GM06990 (cell line): ENCODE measurements at places on chromosomes 11 and 22.

DNA sequence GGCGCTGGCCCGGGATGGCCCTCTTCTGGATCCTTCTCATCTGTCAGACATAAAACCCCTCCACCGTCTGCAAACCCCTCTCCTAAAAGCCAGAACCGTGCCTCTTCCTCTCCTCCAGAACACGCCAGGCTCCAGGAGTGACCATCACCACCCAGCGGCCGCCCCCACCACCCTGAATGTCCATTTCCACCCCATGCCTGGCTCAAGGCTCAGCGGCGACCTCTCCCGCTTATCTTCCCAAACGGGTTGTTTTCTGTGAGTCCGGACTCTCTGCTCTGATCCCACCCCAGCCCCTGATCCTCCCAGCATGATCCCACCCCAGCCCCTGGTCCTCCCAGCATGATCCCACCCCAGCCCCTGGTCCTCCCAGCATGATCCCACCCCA, 37.6 kb downstream of the CELSR1 start:
- no peak for DNase-seq

GRCh38 chr11:116344601-116345000, 428.2 kb downstream of the BUD13 start:
- no peak for DNase-seq

DNA sequence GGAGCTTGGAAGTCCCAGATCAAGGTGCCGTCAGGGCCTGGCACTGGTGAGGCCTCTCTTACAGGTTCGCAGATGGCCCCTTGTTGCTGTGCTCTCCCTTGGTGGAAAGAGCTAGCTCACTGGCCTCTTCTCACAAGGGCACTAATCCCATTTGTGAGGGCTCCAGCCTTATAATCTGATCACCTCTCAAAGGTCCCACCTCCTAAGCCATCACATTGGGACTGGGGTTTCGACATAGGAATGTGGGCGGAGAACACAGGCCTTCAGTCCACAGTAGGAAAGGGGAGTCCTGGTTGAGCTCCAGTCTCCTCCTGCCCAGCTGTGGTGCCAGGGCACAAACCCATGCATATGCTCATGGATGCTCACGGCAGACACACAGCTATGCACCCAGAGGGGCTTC, 14.0 kb upstream of the LRRC32 start:
- no peak for DNase-seq

DNA sequence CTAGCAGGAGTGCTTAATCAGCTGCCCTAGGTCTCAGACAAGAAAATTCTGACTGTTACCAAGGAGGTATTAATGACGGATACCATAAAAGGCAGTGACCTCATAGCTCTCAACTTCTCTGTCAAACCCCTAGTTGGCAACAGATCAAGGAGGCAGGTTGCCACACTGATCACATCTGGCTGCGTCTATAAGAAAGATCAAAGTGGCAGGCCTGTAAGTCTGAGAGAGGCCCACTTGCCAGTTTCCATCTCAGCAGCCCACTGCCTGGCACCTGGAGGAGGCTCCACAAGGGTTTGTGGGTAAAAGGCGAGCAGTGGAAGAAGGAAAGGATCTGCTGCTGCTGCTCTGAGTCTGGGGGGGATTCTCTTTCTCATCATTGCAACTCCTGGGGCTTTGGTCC, 239.6 kb upstream of the MPPED2 start:
- no peak for DNase-seq

GRCh38 chr11:8728563-8728962, 46.0 kb downstream of the RPL27A start:
- no peak for DNase-seq

DNA sequence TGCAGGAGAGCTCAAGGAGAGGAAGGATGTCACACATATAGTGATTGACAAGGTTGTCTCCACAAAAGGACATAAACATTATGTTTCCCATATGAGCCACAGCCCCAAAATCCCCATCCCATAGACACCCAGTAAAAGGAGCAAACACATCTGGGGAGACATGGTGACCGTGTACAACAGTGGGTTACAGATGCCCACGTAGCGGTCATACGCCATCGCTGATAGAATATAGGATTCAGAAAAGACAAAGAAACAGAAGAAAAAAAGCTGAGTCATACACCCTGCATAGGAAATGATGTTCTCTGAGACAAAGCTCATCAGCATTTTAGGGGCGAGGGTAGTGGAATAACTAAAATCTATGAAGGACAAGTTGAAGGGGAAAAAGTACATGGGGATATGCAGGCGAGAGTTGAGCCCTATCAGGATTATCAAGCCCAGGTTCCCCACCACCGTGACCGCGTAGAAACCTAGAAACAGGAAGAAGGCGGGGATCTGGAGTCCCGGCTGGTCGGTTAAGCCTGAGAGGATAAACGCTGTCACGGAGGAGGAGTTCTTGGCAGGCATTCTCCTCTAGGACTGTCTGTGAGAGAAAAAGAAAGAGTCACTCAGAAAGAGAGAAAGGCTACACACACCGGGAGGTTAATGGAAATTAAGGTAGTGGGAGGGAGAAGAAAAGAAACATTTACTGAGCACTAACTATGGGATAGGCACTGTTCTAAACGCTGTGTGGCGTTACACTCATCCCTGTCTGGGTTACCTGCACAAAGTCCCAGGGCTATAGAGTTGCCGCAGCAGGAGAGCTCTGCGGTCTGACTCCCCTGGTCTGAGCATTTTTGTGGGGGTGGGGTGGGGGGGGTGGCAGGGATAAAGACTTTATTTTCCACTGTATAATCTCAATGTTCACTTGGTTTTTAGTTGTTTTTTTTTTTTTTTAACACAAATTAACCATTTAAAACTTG, 36.1 kb upstream of the OR8B8 start:
- no peak for DNase-seq

DNA sequence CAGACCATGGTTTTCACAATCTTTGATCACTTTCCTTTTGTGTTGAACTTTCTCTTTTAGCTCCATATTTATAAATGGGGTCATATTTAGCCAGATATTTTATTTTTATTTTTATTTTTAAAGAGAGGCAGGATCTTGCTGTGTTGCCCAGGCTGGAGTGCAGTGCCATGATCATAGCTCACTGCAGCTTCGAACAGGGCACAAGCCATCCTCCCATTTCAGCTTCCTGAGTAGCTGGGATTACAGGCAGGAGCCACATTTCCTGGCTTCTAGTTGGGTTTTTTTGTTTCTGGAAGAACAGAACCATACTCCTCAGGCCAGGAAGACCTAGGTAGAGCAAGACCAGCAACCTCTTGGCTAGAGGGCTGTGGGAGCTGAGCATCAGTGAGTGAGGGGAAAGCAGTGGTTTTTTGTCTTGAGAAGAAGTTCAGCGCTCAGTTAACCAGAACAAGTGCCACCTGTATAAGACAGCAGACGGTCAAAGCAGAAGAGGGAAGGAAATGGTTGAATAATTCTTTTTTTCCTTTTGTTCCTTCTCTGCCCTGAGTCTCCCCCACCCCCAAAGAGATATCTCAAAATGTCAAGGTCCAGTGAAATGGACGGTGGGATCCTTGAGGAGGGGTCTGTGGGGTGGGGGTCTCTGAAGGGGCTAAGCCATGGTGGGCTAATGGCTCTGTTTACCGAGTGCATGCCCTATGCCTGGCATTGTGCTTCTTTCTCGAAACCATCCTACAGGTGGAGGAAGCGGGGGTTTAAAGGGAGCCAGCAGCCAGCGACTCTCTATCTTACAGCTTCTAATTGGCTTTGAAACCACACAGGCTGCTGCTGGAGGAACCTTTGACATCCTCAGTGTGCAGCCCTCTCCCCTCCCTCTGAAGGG, 63.0 kb downstream of the PTPRJ start:
- DNase-seq: peak; percentile 69

DNA sequence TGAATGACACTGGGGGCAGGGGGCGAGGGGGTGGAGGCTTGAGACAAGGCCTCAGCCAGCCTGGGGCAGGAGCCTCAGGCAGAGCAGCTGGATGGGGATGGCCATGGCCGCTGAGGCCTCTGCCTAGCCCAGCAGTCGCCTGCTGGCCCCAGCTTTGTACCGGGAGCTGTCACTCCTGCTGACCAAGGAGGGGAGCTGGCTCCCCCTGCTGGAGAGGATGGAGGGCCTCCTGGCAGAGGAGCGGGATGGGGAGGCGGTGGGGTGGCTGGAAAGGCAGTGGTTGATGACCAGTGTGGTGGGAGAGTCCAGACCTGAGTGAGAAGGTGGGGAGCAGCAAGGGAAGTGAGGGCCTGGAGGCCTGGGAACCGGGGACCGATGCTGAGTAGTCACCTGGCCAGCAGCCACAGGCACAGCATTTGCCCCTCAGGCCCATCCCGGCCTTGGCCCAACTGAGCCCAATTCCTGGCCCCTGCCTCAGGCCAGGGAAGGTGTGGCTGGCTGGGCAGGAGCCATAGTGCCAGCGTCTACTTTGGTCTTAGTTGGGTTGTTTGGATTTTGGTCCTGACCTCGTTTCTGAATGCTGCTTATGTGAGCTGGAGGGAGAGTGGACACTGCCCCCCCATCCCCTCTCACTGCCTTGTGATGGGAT, 6.0 kb upstream of the SUSD2 start:
- peak; percentile 37 for DNase-seq

DNA sequence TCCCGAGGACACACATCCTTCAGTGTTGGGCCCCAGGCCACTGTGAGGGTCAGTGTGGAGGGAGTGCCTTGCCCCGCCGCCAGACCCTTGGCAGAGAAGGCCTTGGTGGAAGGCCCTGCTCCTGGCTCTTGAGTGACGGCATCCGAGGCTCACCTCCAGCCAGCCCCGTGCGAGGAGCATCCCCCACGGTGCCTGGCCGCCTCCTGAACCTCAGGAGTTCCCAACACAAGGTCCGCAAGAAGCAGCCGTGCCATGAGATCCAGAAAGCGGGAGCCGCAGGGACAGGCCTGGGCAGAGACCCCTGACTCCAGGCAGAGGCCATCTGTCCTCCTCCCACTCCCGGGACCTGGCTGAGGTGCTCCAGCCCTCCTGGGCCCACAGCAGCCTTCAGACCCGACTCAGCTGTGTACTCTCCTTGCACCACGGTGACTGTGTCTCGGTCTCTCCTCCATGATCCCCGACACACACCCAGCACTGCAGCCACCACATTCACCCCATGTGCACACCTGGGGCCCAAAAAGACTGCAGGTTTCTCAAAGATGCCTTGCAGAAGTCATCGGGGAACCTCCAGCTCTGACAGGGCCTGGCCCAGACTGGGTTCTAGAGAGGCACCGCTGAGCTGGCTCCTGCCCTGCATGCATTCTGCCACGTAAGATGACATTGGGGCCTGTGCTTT, 870.2 kb downstream of the BRD1 start:
- DNase-seq: no peak

GRCh38 chr11:66569076-66569475, 670 bp upstream of the CTSF start:
- no peak for DNase-seq

GRCh38 chr11:104694259-104695064, 203.8 kb downstream of the CASP12 start:
- no peak for DNase-seq

GRCh38 chr11:8739309-8739793, 56.8 kb downstream of the RPL27A start:
- DNase-seq: no peak

GRCh38 chr11:68213135-68213515, at the start of gene KMT5B:
Gene KMT5B, minus strand, starts transcription at chr11:68213296. Its CDS starts 23,220 bp downstream, at chr11:68190076.
- no peak for DNase-seq

- no peak for DNase-seq
Observed at GRCh38 chr11:34667810-34668582, 47.1 kb downstream of the EHF start.

GRCh38 chr11:30326114-30326778, 3.3 kb downstream of the ARL14EP start:
- DNase-seq: no peak

- peak; percentile 70 for DNase-seq
Observed at GRCh38 chr11:94472916-94473799, 20.5 kb downstream of the MRE11 start.

DNA sequence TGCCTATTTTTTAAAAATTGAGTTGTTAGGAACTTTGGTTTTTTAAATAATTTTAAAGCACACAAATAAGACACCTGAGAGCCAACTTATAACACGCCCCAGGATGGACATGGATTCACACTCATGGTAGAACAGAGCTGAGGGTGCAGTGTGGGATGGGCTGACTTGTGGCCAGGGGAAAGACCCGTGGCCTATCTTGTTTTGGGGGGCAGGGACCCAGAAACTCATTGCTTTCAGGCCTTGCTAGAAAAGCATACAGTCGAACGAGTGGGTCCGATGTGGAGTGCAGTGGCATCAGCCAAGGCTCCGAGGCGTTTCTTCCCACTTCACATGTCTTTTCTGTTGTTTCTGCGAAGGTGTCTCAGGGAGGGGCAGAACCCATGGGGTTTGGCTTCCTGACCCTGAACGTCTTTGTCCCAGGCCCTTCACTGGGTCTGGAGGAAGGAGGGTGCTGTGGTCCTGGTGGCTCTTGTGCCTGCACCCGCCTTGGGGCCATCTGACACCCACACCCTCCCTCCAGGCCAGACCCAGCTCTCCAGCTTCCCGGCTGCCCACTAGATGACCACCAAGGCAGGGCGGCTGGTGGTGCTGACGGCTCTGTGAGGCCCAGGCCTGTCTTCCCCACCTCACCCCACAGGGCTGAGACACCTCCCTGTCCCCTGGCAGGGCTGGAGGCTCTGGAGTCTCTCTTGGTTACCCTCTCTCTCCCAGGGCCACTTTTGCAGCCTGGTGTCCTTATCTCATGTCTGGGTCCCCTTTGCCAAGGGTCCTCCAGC, 120.8 kb downstream of the KCNQ1 start:
- no peak for DNase-seq

GRCh38 chr11:9377036-9377435, 7.4 kb upstream of the IPO7 start:
- no peak for DNase-seq

DNA sequence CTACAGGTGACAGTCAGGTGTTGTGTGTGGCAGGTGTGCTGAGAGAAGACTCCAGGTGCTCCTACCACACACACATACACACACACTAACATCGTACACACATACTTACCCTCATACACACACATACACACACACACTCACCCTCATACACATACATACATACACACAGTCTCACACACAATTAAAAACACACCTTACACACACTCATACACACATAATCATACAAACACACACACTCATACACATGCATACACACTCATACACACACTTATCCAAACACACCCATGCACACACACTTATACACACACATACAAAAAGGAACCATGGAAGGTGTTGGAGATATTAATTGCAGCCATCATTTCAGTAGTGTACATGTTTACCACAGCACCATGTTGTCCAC, 4.6 kb downstream of the KRTAP5-3 start:
- DNase-seq: no peak

DNA sequence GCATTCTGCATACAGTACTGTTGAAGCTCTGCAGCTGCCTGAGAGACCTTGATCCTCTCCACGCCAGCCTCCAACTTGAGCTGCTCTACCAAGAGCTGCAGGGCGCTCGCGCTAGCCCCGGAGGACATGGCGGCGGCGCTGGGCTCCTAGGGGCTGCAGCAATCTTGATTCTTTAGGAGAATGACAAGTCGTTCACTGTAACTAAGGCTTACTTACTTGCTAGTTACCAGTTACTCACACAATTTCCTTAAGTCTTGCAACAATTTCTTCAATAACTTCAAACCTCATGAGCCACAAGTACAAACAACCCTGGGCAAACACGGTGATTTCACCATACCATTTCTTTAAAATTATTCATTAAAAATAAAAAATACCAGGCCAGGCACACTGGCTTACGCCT, 21.9 kb downstream of the SBF2 start:
- DNase-seq: no peak
